ENCODE measurements at places on chromosomes 5 and 9.

DNA sequence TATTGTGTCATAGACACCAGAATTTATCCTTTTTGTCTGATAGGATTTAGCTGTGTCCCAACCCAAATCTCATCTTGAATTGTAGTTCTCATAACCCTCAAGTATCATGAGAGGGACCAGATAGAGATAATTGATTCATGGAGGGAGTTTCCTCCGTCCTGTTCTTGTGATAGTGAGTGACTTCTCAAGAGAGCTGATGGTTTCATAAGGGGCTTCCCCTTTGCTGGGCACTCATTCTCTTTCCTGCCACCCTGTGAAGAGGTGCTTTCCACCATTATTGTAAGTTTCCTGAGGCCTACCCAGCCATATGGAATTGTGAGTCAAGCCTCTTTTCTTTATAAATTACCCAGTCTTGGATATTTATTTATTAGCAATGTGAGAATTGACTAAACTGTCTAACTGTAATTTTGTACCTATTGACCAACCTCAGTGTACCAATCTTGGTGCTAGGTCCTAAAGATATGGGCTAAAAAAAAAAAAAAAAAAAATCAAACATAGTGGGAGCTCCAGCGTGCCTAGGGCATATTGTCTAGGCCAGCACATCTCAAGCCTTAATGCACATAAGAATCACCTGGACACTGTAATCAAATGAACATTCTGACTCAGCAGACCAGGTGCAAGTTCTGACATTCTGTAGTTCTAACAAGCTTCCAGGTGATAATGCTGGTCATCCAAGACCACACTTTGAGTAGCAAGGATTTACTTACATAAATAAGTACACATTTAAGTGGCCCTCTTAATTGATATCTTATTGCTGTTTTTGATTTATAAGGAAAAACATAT, 30.5 kb downstream of the ST8SIA4 start:
- DNase-seq, result no peak

DNA sequence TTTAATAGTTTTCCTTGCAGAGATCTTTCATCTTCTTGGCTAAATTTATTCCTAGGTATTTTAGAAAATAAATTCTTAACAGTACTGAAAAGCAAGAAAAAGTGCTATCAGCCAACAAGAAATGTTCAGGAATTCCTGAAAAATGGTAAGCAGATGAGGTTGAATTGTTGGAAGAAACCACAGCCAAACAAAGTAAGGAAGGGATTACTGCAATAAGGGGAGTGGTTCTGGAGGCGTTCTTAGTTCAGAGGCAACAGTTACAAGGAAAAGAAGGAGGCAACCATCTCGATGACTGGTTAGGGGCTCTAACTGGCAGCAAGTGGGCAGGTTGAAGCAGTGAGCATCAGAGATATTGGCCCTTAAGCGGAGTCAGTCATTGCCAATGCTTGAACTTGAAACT, 12.8 kb upstream of the OR13J1 start:
- no peak for DNase-seq

DNA sequence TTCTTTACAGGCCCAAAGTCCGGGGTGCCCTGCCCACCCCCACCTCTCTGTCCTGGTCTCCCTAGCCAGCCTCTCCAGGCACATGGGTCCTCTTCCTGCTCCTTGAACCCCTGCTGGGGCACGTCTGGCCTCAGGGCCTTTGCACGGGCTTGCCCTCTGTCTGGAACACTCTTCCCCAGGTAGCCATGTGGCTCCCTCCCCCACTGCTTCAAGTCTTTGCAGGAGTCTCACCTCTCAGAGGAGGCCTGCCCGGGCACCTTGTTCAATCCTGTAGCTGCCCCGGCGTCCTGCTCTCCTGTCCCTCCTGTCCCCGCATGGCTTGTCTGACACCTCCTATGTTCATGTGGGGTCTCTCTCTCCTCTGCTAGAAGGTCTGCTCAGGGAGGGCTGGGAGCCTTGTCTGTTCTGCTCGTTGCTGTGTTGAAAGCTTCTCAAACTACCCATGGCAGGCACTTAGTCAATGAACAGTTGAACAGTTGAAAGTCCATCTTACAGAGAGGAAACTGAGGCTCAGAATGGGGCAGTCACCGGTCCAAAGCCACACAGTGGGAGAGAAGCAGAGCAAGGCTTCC, 241.4 kb downstream of the PBX3 start:
- DNase-seq, result no peak

- no peak for DNase-seq
Measured at GRCh38 chr5:73938938-73939320, 312.9 kb downstream of the ARHGEF28 start.

GRCh38 chr9:115717711-115718173, 435.8 kb upstream of the PAPPA start:
- no peak for DNase-seq

DNA sequence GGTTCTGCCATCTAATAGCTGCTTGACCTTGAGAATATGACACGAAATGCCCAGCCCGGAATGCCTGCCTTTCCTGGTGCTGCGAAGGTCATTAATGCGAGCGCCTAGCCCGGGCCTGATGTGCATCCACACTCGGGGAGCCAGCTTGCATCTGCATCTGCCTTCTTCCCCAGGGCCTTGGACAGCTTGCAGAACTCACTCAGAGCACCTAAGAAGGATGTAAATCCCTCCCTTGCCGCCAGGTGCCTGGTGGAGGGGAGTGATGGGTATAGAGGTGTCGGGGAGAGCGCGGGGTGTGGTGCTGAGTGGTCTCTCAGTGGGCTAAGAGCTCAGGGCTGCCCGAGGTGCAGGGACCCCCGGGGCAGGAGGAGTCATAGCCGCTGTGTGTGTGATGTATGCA, 127.2 kb downstream of the MRPL36 start:
- no peak for DNase-seq

GRCh38 chr5:9020996-9021395, 524.9 kb downstream of the SEMA5A start:
- no peak for DNase-seq

DNA sequence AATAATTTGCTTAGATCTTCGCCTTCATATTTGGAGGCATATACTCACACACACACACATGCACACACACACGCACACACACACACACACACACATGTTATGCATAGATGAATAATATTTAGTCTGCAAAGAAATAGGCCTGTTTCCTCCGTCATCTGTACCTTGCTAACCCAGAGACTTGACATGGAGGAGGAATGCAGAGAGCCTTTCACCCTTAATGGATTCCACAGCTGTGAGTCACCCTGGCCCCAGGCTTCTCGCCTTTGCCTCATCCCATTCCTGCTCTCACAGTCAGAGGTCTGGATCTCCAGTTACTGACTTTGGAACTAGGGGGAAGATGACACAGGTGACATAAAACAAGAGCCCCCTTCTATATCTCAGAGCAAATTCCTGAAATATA, 29.7 kb downstream of the ZNF462 start:
- DNase-seq, result no peak

GRCh38 chr5:132487095-132487428, 3.5 kb downstream of the IRF1 start:
- DNase-seq, result no peak

DNA sequence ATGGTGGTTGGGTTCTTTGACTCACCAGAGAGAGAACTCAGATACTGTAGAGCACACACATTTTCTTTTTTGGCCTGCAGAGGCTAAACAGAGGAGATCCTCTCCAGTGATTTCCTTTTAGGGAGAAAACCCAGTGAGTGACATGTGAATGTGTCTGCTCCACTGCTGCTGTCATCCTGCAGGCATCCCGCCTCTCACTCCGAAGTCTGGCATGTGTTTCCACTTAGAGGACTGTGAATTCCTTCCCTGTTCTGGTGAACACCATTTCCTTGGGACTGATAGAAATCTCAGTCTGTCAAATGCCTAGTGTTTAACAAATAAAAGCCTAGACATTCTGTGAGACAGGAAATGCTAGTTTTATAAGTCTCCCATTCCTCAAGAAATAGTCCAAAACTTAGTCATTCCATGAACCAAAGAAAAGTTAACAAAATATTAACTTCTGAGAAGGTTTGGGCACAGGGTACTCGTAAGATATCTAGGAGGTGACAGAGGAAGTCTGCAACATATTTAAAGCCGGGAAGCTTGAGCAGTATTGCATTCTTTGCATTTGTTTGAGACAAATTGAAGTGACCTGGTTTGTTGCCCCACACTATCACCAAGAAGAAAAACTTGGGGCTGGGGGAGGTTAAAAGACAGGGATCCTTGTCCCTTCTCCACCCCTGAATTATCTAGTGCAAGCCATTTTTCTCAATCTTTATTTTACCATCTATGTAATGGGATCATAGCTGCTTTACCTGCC, 74.9 kb upstream of the NIPAL4 start:
- DNase-seq, result no peak

DNA sequence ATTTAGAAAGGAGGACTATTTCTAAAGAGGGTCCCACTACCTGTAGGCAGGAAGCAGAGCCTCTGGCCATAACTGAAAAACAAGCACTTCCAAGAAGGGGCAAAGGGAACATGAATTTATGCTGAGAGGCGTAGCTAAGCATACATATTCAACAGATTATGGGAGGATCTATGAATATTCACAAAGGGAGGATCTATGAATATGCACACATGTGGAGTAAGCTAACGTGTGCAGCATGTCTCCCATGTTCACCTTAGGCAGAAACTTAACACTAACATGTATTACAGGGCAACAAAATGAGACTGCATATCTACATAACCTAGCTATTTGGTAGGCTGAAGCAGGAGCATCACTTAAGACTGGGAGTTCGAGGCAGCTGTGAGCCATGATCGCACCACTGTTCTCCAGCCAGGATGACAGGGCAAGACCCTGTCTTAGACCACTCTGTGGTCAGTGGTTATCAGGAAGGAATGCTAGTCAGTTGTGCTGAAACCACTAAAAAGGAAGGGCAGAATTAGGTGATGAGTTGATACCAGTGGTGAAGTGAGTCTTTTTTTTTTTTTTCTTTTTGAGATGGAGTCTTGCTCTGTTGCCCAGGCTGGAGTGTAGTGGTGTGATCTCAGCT, 20.8 kb downstream of the FXN start:
- DNase-seq, result no peak

DNA sequence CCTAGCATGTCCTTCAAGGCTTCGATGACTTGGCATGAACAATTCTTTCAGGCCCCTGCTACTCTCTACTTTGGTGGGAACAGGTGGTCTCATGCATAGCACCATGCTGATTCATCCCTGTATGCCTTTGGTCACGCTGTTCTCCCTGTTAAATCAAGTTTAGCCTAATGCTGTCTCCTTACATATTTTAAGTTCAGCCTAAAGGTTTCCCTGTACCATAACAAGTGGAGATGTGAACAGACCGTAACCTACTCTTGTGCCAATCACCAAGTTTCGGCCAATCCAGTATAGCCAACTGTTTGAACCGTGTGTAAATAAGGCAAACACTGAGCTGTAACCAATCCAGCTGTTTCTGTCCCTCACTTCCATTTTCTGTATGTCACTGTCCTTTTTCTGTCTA, 8.0 kb downstream of the GAS1 start:
- no peak for DNase-seq

DNA sequence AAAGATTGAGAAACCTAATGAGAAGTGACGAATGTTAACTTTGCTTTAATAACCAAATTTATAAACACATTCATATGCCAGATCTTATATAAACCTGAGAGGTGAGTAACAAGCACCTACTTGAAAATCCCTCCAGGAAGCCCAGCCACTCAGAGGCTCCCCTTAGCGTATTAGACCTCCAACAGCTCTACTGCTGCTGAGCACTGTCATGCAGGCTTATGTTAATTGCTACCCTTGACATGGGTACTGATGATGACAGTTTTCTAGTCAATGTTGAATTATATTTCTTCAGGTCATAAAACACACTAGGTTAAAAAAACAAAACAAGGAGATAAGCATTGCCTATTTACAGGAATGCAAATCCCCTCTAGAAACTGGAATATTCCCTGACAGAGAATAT, 161.2 kb downstream of the MPDZ start:
- DNase-seq, result no peak

DNA sequence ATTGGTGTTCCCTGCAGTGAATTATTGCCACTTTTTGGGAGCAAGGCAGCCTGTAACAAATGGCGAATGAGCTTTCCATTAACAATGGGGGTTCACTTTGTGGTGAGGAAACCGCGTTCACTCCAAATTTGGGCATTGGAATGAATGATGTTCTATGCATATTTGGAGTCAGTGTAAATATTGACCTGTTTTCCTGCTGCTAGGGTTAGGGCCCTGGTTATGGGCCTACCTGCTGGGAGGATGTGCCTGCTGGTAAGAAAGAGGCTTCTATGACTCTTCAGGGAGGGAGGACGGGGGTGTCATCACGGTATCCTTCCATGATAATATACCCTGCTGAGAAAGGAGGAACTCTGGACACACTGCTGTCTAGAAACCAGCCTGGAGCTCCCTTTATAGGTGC, 29.0 kb downstream of the C9orf50 start:
- no peak for DNase-seq

- DNase-seq, result no peak
Measured at GRCh38 chr5:176810081-176810597, at the start of gene UNC5A. Gene UNC5A, plus strand, starts transcription at chr5:176810559. Its CDS starts 192 bp downstream, at chr5:176810751.

DNA sequence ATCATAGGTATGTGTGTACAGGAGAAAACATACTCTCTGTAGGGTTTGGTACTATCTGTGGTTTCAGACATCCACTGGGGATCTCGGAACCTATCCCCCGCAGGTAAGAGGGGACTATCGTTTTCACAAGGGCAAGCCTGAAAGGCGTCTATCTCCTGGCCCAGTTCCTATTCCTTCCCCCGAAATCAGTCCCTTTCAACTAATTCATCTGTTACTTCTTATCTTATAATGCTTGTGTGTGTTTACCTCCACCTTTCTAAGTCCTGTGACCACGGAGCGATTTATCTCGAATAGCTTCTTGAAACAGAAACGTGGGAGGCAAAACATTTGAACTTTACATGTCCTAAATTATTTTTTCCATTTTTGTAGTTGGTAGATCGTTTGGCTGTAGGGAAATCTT, 11.4 kb downstream of the ABO start:
- no peak for DNase-seq

DNA sequence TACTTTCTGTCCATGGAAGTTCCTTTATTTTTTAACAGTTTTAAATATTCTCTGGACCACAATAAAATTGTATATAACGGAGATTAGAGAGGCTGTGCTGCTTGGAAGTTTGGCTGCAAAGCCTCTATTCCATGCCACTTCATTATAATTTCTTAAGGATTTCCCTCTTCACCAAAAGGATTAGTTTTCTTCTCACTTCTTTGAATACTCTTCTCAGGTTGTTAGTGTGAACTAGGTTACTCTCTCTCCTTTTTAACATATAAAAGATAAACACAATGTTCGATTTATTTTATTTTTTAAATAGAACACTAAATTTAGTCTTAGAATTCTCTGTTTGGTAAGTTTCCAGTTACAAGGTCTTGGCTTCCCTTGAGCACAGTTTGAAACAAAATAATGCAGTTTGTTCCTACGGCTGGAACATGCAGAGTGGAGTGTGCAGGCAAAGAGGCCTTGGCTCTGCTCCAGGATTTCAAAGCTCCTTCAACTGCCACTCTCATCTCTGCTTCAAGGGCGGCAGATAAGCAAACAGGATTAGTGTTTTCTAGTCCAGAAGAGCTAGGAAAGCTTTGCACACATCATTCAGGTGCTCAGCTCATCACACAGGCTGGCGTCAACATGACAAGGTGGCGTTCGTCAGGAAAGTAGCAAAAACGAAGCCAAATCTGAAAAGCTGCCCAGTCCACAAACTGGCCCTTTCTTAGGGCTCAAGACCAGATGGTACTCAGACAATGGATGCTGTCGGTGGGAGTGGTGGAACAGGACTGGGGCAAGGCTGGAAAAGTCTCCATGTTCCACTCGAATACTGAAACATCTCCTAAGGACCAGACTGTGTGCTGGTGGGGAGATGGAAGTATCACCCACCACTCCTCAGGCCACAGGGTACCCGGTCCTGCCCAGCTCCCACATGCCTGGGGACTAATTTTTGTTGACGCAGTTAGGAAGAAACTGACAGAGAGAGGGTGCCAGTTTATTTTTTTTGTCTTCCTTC, 286.6 kb downstream of the CRB2 start:
- no peak for DNase-seq
